ENCODE measurements at places on chromosomes 6 and 20. TPM values are rescaled to one million over a fixed set of nuclear protein-coding genes. Genes with fewer than 3 reads are reported as not detected.

The PSMG4 gene
- total RNA-seq: 12.3 TPM

The BEND6 gene
- not detected for total RNA-seq

The PPIL6 gene
- total RNA-seq: 1.3 TPM

The SLC17A9 gene
- 5.5 TPM for total RNA-seq

The HACE1 gene
- 8.2 TPM for total RNA-seq

The TRIM40 gene
- total RNA-seq: not detected

The LY6G6C gene
- total RNA-seq: not detected

The MYB gene
- 2.6 TPM for total RNA-seq

The PLA2G7 gene
- not detected for total RNA-seq

The CYP39A1 gene
- not detected for total RNA-seq

The NCOA7 gene
- 34.6 TPM for total RNA-seq

The CALHM6 gene
- total RNA-seq: 3.1 TPM

DNA sequence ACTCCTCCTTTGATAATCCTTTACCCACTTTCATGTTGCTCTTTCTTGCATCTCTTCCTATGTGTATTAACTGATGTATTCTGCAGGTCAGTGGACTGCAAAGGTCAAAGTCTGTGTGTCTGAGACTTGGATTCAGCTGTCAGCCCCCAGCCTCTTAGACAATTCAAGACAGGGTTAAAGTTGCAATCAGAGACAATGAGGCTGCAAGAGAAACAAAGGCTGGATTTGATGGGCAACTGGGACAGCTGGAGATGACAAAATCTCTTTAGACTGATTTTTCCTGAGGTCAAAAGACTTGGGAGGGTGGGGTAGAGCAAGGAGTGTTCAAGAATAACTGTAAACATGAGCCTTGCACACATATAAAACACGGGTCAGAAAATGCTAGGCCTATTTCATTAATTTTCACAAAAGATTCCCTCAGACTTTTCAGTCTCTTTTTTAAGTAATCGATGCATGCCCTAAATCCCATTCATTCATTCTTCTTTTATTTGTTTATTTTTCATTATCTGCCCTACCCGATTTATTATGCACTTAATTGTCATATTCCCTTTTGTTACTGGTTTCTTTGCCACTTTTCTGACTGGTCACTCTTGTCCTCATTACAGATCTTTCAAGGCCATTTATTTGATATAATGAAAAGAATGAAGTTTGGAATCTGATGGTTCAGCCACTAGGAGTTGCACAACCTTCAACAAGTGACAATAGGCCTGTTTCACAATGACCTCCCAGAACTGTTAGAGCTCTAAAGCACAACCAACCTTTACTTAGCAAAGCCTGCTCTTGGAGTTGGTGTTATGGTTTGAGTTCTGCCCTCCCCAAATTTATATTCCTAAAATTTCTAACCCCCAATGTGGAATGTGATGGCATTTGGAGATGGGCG is 33.8 kb upstream of the AKAP12 start:
- no peak for DNase-seq

GRCh38 chr6:42021847-42022754 is 28.2 kb upstream of the TAF8 start:
- peak; percentile 76 for DNase-seq

- no peak for DNase-seq
Measured at GRCh38 chr6:63804381-63804956, 168.9 kb downstream of the PHF3 start.

- no peak for DNase-seq
Measured at GRCh38 chr6:153058291-153058690, 55.8 kb upstream of the MTRF1L start.

GRCh38 chr6:144250276-144250675 is 34.9 kb upstream of the UTRN start:
- DNase-seq: no peak

DNA sequence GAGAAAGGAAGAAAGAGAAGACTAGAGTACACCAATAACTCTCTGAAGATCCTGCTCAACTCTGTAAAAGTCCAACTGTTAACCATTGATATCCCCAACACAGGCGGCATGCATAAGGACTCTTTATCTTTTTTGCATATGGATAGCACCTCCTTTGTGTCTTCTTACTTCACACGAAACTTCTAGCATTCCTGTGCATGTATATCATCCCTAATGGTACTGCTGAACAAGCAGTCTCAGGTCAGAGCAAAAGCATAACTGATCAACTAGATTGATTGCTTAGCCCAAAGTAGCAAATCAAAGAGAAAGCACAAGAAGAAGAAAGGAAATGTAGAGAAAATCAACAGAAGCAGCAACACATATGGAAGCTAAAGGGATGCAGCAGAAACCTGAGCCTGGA is 234.4 kb downstream of the SYNE1 start:
- DNase-seq: no peak

- DNase-seq: no peak
Measured at GRCh38 chr6:63887002-63887751, 251.6 kb downstream of the PHF3 start.

DNA sequence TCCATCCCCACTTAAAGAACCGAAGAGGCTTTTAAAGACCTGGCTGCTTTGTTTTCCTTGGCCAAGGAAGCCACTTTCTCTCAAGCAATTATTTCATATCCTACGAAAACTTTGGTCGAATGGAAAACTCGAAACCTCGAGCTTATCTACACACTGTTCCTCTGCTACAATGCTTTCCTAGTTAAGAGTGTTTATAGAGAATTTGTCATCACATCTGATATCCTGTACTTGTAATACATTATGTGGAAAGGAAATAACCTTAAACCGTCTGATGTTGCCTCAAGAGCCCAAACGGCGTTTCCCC is 28.1 kb downstream of the TFAP2B start:
- DNase-seq: no peak

GRCh38 chr6:19788686-19789085 is 48.5 kb upstream of the ID4 start:
- no peak for DNase-seq

GRCh38 chr20:59268870-59269269 is 31.5 kb upstream of the EDN3 start:
- DNase-seq: no peak

DNA sequence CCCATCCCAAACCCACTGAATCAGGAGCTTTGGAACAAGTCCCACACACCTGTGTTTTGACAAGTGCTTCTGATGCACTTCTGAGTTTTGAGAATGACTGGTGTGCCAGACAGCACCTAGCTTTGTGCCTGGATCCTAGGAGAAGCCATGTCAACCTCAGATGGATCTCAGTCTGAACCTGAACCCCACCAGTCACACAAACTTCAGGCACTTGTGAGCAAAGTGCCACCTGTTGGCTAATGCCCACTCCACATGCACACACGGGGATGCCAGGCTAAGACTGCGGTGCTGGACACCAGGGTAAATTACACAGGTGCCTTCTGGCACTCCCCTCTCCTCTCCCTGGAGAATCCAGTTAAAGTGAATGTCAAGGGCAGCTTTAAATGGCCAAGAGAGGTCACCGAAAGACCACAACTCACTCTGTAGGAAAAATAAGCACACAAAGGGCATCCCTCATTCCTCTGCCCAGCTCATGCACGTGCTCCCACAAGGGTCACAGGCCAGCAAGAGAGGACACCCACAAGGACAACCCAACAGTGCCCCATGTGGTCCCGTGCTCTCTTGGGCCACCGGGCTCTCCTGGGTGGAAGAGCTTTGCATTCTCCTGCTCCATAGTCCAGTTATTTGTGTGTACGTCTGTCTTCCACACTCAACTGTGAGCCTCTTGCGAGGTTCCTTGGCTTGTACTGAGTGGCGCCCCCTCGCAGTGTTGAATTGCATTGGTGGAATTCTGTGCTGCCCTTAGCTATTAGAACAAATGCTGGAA is 45.6 kb downstream of the TAF8 start:
- DNase-seq: no peak

GRCh38 chr6:158313989-158314388 is 1.7 kb downstream of the TULP4 start:
- DNase-seq: peak; percentile 28

GRCh38 chr20:35387334-35387733 is 24.4 kb downstream of the UQCC1 start:
- DNase-seq: no peak

- no peak for DNase-seq
Measured at GRCh38 chr6:136822046-136822375, 381 bp upstream of the PEX7 start.

DNA sequence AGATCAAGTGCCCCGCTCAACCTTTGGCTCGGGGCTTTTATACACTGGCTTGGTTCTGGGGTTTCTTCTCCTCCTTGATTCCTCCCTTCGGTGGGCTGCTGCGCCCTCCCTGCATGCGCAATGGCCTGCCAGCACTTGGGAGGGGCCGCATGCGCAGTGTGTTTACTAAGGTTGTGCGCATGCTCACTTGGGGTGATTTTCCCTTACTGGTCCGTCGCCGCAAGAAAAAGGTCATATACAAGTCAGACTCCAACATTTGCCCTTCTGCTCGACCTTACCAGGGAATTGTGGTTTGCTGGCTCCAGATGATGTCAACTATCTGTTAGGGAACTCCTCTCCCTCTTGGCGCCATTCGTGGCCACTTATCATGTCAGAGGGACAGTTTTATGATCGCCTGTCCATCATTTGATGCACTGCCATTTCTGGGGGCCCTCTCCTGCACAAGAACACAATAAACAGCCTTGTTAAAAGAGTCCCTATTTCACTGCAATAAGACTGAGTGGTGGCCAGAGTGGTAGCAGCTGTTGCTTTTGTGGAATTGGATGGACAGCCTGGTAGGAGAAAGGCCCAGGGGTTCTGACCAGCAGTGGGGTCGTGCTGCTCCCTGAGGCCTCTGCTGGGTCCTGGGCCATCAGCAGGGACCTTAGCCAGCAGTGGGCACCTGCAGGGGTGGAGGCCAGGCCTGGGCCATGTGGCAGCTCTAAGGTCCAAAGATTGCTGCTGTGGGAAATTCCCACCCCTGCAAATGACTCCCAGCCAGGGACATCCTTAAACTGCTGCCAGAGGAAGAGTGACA is 2.8 kb upstream of the LBP start:
- DNase-seq: no peak

DNA sequence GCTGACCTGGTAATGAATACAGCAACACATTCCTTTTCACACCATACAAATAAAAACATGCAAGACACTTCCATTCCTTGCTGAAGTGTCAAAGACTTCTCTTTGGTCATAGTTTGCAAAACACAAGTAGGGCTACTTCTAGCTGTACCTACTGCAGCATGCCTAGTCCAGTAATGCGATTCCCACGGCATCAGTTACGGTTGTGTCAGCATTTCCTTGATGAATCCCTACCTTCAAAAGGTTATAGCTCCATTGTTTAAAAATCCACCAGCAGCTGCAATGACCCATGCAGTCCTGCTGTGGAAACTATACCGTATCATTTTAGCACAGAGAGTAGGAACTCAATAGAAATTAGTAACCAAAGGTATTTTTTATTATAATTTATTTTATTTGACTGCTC is 1371.5 kb downstream of the EPHA7 start:
- DNase-seq: no peak

DNA sequence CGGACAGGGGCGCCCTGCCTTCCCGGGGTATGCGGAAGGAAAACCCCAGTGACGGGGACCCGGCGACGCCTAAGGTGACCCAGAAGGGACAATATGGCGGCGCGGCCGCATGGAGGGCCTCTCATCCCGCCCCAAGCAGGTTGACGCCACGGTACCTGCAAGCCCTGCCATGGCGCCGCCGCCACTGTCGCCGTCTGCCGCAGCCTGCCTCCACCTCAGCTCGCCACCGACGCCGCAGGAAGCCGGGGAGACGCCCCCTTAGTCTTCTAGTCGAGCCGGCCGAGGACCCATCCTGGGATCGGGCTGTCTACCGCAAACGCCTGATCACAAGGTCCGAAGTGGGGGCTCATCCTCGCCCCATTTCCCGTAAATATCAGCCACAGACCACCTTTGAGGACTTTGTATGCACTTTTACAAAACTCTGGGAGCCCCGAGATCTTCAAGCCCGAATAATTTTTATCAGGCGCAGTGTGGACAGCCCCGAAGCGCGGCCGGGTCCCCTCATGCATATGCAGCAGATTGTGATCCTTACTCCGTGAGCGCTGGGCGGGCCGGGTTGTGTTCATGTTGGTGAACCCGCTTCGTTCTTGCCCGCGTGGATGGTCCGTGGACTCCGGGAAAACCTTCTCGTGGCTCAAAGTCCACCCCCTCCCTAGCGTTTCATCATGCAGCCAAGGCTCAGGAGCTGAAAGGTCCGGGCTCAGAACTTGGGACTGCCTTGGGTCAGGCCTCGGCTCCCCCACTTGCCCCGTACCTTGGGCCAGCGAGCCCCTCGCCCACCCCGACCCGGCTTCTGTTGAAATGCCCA is at the start of gene BLCAP:
TSS of gene BLCAP (minus strand) at position 239 of the 808 bp plus-strand sequence. CDS start 8,702 bp downstream, outside the sequence.
- peak; percentile 93 for DNase-seq

DNA sequence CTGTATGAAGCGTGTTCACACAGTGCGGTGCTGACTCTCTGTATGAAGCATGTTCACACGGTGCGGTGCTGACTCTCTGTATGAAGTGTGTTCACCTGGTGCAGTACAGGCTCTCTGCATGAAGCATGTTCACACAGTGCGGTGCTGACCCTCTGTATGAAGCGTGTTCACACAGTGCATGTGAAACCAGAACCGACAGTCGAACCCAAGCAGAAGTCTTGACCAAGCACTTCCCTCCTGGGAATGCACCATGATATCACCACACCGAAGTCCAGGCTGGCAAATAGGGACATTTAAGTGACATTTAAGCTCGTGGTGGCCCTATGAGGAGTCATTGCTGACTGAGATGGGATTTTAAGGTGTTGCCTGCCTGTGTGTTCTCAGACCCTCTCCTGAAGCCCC is 11.3 kb upstream of the SERPINB1 start:
- DNase-seq: no peak

DNA sequence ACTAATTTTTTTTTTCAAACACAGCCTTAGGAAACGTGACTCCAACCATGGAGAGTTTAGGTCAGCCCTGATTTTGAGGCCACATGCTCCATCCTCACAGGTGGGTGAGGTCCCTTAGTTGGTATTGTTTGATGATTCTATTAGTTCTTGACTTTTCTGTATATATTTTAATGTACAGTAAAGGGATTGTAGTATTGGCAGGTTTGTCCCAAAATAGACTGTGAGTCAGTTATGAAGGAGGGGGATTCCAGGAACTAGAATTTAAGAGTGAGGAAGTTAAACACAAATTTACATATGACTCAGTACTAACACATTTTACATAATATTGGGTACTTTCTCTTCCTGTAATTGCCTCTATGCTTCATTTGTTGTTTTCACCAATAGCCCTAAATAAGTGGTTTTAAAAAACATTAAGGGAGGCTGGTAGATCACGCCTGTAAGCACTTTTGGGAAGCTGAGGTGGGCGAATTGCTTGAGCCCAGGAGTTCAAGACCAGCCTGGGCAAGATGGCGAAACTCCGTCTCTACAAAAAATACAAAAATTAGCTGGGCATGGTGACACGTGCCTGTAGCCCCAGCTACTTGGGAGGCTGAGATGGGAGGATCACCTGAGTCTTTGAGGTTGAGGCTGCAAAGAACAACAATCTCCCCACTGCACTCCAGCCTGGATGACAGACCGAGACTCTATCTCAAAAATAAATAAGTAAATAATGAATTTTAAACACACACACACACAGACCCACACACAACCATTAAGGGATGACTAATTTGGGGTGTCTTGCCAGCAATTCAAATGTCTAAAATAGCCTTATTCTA is 81.8 kb downstream of the SGK1 start:
- no peak for DNase-seq

DNA sequence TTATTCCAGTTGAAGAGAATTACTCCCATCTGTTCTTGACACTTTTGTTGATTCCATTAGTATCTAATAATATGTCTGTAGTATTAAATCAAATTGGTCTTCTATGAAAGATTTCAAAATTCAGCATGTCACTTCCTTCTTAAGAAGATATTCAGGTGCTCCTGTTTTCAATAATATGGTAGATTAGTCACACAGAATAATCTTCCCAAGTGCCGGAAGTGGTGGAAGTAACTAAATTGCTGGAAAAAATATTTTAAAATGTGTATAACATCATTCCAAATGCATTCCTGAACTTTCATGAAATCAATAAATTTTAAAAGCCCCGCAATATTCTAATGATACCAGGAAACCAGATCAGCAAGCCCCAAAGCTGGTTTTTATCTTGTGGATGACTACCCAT is 281.3 kb downstream of the EPM2A start:
- DNase-seq: no peak

All from CD4-positive, alpha-beta T cell (primary cell).